H1 (cell line): ENCODE measurements at places on chromosomes 3 and 15.

DNA sequence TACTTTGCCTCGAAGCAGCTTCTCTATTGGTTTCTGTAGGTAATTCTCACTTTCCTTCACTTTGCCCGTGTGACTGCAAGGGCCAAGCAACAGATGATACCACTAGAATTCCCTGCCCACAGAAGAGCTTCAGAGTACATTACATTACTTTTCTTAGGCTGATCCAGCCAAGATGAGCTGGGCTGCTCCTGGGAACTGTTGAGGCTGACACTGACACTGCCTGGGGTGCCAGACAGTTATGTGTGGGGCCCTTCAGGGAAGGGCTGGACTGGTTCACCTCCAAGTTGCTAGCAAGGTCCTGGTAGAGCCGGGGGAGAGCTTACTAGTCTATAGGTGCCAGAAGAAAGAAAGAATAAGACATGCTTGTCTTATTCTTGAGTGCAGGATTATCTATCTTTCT, 19.0 kb downstream of the GORASP1 start:
- DNase-seq = no peak

- DNase-seq = no peak
Measured at GRCh38 chr3:161026612-161027510, 78.3 kb downstream of the B3GALNT1 start.

DNA sequence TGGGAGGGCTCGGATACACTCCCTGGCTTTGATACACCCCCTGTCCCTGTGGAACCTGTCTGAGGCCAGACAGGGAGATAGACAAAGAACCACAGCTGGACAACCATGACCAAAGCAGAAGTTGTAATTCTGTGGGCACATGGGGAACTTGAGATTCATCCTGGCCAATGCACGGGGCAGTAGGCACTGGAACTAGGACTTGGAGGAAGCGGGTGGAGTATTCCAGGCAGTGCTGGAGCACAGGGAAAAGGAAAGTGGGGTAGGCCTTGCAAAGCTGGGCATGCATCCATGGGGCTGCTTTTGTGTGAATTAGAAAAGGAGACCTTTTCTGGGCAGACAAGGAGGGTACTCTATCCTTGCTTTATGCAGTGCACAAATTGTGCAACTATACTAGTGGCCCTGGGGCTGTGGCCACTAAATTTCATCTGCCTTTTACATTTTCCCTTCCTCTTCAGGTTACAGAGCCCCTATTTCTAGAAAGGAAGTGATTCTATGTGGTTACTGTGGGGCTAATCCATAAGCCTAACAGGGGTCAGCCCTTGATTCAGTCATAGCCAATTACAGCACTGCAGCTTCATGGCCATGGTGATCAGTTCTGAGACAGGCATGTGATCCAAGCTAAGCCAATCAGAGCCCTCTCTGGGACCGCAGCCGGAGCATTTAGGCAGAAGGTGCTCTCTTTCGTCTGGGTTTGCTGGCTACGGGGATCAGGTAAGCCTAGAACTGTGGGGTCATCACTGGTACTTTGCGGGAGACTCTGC, 21.0 kb downstream of the CRABP1 start:
- no peak for DNase-seq

DNA sequence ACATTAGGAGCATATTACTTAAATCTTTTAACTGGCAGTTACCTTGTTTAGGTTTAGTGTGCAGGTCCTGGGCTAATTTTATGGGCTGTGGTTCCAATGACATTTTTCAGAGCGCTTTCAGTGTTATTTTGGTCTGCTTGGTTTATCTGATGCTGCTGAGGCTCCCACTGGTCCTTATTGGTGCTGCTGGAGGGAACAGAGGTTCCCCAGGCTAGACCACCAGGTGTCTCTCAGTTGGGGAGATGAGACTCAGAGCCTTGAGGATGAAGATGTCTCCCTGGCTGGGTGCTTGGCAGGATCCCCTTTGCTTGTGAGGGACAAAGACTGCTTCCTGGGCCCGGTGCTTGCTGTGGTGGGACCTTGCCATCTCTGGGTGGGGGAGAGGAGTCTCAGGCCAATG, 28.3 kb upstream of the TASOR start:
- DNase-seq = no peak

DNA sequence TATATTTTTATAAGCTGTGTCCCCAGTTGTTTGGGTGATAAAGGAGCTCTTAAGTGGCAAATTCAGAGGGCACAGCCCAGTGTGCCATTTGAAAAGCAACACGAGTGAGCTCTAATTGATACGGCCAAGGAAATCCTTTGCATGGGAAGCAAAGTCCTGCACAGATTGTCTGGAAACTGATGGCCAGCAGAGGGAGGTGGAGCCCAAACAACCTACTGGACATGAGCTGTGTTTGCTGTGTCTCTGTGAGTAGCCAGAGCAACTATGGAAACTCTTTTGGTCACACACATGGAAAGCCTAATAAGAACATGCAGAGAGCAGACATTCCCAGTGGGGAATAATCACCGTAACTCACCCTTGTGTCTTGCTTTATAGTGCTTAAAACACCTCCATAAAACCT, 24.4 kb downstream of the ONECUT1 start:
- DNase-seq = no peak

GRCh38 chr3:110685630-110686029, 386.0 kb upstream of the NECTIN3 start:
- no peak for DNase-seq

- DNase-seq = no peak
Measured at GRCh38 chr3:32154205-32154579, 47.8 kb downstream of the GPD1L start.

DNA sequence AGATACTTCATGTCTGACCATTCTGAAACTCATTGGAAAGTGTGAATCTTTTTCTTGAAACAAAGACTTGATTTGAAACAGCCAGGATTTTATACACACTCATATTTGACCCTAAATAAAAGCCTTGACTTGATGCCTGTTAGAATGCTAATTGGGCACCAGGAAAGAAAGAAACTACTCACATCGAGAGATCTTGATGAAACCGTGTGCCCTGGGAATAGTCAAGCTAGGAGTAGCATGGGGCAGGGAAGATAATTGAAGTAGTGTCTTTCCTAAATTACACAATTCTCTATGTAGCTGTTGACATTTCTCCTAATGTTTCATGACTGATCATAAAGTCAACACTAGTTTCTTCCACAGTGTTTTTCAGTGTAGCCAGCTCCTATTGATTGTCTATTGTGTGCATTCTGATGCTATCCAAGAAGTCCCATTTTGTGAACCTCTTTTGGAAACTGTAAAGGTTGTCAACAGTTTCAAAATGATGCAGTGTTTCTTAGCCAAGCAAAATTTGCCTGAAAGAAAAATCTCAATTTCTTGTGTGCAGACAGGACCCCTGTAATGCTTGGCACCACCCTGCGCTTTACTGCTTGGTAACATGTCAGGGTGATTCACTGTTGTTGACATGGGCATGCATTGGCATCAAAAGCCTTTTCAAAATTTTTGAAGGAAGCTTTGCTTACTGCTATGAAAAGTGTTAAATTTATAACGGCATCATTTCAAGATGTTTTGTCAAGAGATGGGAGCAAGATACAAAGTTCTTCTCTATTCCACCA, 52.5 kb upstream of the OTOL1 start:
- no peak for DNase-seq

GRCh38 chr3:9196020-9196419, 53.4 kb downstream of the SRGAP3 start:
- DNase-seq = peak; percentile 23

GRCh38 chr3:45623393-45623792, 28.8 kb downstream of the LIMD1 start:
- no peak for DNase-seq

GRCh38 chr3:100402256-100402655, 917 bp downstream of the LNP1 start:
- no peak for DNase-seq

GRCh38 chr3:17507480-17507879, 235.0 kb downstream of the TBC1D5 start:
- no peak for DNase-seq

- no peak for DNase-seq
Measured at GRCh38 chr3:16498130-16498890, 15.2 kb downstream of the RFTN1 start.

DNA sequence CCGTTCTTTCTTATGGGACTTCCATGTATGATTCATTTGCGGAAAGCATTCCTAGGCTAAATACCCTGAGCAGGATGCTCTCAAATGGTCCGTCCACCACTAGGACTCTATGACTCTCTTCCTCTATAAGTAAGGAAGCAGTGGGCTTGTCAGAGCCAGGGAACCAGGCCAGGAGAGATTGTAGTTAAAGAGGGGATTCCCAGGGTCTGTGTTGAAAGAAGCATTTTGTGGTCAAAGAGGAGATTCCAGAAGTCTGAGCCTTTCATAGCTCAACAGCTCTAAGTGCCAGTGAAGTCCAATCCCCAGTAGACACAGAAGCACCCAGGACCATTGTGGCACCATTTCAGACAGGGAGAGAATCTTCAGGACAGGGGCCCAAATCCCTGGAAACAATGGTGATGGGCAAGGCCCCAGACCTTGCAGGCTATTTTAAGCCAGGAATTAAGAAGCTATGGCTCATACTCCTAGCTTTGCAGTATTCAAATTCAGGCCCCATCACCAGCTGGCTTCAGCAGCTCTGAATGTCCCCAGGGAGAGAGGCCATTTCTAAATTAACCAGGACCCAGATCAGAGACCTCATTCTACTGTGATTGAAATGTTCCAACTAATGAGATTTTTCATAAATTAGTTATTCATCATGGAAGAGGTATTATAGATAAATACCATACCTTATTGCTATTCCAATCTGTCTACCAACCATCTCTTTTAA, 81.7 kb downstream of the CD47 start:
- no peak for DNase-seq

GRCh38 chr3:4655145-4656045, 162.2 kb downstream of the ITPR1 start:
- DNase-seq = no peak

DNA sequence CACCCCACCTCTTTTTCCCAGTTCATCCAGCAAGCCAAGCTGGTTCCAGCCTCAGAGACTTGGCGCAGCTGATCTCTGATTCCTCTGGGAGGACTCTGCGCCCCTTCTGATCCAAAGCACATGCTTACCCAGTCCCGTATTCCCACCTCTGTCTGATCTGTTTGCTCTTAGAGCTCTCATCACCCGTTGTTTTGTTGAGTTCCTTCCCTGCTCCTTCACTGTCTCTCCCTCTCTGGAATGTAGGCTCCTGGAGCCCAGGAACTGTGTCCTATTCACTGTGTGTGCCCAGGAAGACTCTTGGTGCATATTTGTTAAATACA, 1.3 kb upstream of the ZXDC start:
- no peak for DNase-seq

- DNase-seq = no peak
Measured at GRCh38 chr3:34387826-34388564, 589.6 kb downstream of the PDCD6IP start.
